D721Med (cell line): ENCODE measurements at places on chromosomes 12 and 14.
A peak's percentile ranks its signal among the peaks of the same experiment; 100 is the strongest.

DNA sequence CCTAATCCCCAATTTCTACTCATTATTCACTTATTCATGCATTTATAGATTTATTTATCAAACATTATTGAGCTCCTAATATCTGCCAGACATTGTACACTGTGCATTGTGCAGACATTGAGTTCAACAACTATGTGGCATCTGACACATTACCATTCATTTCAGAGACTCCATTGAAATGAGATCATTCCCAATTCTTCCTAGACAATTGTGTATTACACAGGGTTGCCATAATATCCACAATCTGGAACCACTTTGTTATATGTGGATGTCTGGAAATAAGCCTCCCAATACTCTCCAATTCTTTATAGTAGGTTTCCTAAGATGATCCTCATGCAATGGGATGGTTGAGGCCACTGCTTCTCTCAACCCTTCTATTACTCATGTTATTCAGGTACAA lies 165.0 kb downstream of the OTOGL start:
- no peak for DNase-seq

DNA sequence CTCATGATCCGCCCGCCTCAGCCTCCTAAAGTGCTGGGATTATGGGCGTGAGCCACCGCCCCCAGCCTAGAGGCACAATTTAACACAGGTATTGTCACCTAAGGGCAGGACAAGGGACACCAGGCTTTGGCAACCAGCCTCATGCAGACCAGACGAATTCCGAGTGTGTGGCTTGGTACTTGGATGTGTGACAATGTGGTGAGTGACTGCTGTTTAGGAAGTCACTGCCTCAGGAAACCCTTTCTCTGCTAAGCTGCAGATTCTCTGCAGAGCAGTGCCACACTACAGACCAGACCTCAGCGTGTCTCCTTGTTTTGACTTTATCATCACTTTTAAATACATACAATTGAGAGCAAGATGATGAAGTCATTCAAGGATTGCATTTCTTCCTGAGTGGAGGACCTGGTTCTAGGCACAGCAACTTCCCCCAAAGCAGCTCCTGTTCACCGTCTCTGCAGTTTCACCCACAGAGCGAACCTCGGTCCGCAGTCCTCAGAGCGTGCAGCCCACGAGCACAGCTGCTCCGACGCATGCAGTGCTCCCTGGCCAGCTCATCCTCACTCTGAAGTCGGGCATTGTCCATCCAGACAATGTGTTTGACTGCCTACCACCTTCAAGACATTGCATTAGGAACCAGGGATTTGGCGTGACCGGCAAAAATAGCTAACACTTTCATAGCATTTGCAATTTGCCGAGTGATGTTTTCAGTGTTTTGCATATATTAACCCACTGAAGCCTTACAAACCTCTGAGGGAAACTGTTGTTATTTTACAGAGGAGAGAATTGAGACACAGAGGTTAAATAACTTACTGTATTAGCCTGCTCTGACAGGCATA lies 235.2 kb downstream of the CHST11 start:
- no peak for DNase-seq

DNA sequence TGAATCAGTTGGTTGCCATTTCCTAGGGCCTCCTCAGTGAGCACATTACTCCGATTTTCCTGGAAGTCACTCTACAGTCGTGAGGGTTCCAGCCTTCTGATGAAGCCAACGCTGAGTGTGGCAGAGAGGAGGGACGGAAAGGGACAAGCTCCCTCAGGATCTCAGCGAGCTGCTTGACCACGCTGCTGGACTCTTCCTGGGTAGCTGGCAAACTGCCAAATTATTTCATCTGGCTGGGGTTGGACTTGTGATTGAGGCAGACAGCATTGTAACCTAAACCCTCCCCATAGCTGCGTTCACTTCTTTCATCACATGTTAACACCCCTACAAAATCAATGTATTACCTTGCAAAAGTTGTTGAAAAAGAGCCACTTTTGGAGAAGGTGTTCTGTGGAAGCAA lies 69.6 kb upstream of the CHST11 start:
- no peak for DNase-seq

GRCh38 chr12:93895089-93895445 lies 217.9 kb downstream of the CRADD start:
- no peak for DNase-seq

GRCh38 chr12:42039577-42039976 lies 105.1 kb downstream of the GXYLT1 start:
- no peak for DNase-seq

GRCh38 chr12:26651566-26652188 lies 181.3 kb downstream of the ITPR2 start:
- DNase-seq, result peak; percentile 30

- no peak for DNase-seq
Measured at GRCh38 chr12:67436230-67436629, 167.1 kb downstream of the CAND1 start.

- DNase-seq, result no peak
Measured at GRCh38 chr12:43407816-43408645, 144.0 kb downstream of the ADAMTS20 start.

DNA sequence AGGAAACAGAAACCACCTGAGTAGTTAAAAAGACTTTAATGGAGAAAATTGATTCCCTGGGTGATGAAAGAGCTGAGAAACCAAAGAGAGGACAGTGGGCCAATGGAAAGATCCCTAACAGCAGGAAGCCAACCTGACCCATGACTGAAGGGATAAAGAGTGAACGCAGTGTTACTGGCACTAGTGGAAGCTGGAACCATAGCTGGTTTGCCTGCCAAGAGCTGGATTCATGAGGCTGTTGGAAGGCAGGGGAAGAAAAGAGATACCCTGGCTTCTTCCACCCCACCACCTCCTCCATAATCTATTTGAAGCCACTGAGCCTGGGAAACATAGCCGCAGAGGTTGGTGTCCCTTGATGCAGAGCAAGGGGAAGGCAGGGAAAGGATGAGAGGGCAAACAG lies 125.5 kb upstream of the PRKD1 start:
- DNase-seq, result no peak

DNA sequence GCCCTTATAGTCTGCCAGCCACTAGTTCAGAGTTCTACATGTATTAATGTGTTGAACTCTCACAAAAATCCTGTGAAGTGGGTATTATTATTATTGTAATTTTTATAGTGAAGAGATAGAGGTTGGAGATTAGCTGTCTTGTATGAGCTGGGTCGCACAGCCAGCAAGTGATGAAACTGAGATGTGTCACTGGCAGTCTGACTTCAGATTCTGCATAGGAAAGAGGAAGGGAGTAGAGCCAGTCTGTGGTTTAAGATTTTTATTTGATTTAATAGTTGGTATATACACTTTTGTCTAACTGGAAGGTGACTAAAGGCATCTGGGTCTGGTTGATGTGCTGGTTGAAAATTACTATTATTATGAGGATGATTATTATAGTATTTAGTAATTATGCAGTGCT lies 5.8 kb upstream of the FRS2 start:
- DNase-seq, result no peak

- DNase-seq, result no peak
Measured at GRCh38 chr12:120376416-120376815, 7.5 kb upstream of the MSI1 start.

DNA sequence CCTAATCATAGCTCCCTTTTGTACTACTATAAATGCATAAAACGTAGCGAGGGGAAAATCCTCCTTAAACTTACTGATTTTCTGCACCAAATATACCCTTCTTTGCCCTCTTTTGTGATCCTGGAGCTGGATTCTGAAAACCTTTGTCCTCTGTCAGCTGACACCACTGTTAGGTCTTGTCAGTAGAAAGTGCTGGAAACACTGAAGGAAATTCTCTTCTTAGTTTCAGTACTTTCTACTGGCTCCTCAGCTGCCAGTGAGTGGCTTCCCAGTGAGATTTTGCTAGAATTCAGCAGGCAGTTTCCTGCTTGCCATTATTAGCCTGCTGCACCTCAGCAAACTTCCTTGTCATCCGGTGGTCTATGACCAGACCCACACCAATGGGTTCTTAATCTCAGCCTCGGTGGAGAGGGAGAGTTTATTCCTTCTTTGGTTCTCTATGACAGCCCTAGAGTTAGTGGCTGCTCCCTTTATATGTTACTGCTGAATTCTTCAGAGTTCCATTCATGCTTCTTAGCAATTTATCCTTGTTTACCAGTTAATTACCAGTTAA lies 476.2 kb downstream of the FSCB start:
- no peak for DNase-seq

DNA sequence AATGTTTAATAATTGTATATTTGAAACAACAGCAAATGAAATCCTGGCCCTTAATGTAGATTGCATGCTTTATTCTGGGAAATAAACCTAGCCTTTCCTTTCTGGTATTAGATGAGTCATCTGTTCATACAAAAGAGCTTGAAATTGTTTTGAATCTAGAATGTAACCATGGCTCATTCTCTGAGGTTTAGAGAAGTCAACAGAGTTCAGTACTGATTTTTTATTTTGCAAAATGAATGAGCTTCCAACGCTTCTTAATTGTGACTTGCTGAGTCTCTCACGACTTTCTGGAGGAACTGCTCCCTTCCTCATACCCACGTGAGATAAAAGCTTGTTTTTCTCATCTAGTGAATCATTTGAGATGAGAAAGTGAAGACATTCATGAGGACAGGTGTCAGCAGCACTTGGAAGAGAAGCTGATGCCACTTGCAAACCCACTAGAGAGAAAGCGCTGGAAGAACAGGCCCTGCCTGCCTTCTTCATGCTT lies 509.6 kb downstream of the VRK1 start:
- no peak for DNase-seq

- no peak for DNase-seq
Measured at GRCh38 chr12:27009881-27010301, 4.3 kb downstream of the TM7SF3 start.

DNA sequence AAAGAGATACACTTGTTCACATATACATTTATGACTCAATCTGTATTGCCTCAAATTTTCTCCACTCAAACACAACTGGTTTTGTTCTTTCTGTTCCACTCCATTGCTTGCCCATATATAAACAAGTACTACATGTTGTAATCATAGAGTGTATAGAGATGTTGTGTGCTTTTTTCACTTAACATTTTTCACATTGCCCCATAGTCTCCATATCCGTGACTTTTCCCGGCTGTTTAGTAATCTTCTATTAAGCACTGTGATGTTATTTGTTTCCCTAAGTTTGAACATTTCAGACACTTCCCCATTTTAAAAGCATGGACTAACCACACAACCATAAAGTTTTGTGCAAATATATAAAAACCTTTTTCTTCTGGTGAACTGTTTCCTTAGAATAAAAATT lies 45.5 kb upstream of the PTPRR start:
- no peak for DNase-seq
